Naive B cell (primary cell): ENCODE measurements at places on chromosomes 6 and 20.

DNA sequence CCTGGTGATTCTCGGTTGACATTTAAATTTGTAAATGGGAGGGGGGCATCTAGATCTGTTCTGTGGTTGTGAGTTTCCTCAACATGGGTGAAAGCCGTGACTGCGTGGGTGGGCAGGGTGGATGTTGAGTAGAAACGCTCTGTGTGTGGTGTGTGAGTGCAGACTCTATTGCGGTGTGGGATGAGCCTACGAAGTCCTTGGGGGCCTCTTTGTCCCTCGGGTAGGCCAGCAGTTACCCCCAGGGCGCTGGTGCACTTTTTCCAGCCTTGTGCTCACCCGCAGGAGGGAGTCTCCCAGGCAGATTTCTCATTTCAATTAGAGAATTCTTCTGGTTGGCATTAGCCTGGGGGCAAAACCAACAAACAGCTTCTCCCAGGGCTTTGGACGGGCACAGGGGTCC is 10.6 kb downstream of the TOX2 start:
- DNase-seq: no peak

GRCh38 chr20:17934141-17934862 is 34.3 kb downstream of the SNX5 start:
- no peak for DNase-seq

GRCh38 chr6:35391240-35391968 is 49.0 kb downstream of the PPARD start:
- DNase-seq: no peak

GRCh38 chr6:156348424-156348823 is 428.8 kb upstream of the ARID1B start:
- DNase-seq: no peak

GRCh38 chr20:60467078-60467477 is 508.9 kb downstream of the CDH26 start:
- DNase-seq: no peak

DNA sequence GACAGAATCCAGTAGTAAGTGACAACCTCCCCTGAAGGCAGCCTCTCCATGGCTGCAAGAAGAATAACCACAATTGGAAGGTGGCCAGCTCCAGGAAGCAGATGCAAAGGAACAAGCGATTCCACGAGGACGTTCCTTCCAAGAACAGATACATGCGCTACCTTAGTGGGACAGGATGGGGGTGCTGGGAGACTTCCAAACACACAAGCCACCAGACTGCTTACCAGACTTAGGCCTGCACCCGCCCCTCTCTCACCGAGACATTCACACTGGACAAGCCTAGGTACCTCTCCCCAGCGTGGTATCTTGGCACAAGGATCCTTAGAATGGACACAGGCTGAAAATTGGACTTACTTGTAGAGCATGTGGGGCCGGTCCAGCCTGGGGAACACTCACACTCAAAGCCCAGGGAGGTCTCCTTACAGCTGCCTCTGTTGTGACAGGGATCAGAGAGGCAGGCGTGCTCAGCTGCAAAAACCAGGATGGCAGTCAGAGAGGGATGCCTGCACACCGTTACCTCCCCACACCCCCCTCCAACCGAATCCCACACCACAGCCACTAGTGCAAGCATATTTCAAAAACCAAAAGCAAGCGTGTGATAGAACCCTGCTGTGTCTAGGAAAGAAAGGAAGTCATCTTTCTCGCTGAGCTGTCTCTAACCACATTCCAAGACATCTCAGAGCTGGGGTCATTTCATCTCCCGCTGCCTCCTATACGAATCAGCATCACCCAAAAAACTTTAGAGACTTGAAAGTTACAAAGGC is 22.4 kb downstream of the JAG1 start:
- DNase-seq: no peak
